ENCODE measurements at places on chromosomes 16 and 17.

- no peak for DNase-seq
Observed at GRCh38 chr16:87057951-87058560, 259.1 kb downstream of the C16orf95 start.

GRCh38 chr17:42275527-42276358, 448 bp downstream of the STAT5B start:
- DNase-seq, result no peak

- DNase-seq, result no peak
Observed at GRCh38 chr16:85970738-85971137, 71.8 kb downstream of the IRF8 start.

DNA sequence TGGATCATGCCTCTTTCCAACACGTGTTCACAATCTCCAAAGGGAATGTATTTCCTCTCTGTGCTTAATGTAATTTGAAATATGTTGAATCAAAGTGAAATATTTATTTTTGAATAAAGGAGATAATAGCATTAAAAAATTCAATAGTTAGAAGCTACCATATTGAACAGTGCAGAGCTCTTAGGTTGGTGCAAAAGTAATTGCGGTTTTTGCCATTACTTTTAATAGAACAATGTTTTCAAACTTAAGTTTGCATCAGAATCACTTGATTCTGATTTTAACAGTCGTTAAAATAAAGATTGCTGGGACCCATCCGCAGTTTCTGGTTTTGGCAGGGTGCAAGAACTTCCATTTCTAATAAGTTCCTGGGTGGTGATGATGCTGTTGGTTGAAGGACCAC, 10.0 kb upstream of the MEIOC start:
- DNase-seq, result no peak

DNA sequence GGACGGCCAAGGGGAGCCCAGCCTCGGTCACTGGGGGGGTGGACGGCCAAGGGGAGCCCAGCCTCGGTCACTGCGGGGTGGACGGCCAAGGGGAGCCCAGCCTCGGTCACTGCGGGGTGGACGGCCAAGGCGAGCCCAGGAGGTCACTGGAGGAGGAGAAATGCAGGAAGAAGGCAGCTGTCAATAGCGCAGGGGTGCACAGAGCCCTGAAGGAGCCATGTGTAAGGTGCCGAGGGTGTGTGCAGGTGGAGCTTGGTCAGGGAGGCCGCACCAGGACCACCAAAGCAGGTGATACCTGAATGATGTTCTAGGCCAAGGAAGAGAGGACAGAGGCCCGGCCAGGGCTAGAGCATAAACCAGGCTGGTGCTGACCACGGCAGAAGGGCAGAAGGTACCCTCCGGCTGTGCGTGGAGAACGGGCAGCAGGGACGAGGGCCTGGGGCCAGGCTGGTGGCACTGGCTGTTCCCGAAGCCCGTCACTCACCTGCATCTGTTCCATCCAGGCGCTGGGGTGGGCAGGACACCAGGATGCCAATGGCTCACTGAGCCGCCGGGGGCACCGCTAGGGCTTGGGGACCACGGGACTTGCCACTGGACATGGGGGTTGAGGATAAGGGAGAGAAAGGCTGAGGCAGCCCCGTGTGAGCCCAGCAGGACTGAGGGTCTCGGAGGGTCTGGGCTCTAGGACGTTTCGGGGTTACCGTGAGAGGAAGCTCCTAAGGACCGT, 5.9 kb upstream of the CCDC57 start:
- DNase-seq, result no peak

- no peak for DNase-seq
Observed at GRCh38 chr16:58699151-58699550, 14.6 kb upstream of the SLC38A7 start.

DNA sequence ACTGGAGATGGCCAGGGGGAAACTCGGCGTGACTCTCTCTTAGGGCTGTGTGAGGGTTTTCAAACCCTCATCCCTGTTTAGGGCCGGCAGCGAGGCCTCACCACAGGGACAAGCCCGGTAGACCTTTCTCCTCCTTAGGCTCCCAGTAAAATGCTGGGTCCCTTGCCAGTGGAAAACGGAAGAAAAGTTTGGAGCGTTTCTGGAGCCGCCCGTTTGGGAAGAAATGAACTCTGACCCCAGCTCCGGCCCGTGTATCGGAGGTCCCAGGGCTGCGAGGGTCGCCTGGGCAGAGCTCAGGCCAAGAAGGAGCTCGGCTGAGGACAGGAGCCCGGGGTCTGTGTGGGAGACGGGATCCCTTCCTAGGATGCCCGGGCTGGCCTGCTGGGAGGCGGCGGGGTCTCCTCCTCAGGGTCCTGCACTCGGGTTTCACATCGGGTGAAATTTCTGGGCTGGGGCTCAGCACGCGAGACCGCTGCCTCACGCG, 23.2 kb downstream of the ZNF213 start:
- no peak for DNase-seq

DNA sequence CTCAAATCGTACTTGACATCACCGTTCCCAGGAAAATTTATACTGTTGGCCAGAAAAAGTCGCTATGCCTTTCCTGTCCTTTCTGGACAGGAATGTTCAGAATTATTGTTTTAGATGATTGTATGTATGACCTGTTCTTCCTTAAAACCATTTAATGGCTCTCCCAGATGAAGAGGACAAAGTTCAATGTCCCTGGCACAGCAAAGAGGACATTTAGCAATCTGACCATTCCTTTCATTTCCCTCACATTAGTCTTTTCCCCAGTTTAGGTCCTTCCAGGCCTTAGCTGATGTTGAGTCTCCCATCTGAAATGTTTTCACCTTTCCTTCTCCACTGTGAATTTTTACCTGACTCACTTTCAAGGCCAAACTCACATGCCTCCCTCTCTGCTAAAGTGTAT, 938.9 kb downstream of the CDH11 start:
- no peak for DNase-seq

DNA sequence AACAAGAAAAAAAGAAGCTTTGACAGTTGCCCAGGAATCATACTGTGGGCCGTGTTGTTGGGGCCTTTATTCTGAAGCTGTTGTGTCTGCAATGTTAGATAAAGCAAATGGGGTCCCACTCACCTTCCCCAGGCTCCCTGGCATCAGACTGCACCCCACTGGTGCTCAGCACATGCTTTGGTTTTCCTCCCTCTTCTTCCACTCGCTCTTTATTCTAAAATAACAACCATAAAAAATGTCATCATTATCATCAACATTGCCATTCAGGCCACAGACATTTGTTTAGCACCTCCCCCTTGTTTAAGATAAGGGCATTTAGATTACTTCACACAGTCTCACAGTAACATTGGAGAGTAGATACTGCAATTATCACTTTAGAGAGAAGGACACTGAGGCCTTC, 8.2 kb downstream of the MYLK3 start:
- no peak for DNase-seq

GRCh38 chr17:71068408-71068750, 899.0 kb downstream of the KCNJ2 start:
- no peak for DNase-seq

GRCh38 chr16:17633181-17633951, 162.6 kb upstream of the XYLT1 start:
- DNase-seq, result no peak

- DNase-seq, result peak; percentile 58
Observed at GRCh38 chr16:81511371-81511770, 66.8 kb downstream of the CMIP start.

GRCh38 chr17:81035521-81036196, 708 bp downstream of the BAIAP2 start:
- DNase-seq, result no peak

DNA sequence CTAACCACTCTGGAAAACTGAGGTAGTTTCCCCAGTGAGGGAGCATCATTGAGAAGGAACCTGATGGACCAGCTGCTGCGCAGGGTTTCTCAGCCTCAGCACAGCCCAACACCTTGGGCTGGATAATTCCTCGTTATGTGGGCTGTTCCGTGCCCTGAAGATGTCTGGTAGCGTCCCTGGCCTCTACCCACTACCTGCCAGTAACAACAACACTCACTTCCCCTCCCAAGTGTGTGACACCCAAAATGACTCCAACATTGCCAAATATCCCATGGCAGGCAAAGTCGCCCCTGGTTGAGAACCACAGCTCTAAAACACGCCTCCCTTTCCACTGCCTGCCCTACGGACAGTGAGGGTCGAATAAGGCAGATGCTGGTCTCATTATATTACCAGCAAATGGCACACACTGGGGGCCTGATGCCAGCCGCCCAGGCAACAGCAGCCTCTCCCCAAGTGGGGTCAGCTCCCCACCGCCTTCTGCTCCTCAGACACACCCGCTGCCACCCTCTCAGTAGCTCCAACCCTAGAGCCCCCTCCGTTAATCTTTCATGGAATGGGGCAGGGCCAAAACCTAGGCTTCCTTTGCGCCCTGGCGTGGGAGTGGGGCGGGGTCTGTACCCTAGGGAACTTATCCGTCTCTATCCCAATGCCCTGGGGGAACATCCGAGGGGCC, 1.0 kb downstream of the RHBDF2 start:
- DNase-seq, result no peak

- no peak for DNase-seq
Observed at GRCh38 chr16:13154799-13155198, 253.4 kb downstream of the SHISA9 start.

DNA sequence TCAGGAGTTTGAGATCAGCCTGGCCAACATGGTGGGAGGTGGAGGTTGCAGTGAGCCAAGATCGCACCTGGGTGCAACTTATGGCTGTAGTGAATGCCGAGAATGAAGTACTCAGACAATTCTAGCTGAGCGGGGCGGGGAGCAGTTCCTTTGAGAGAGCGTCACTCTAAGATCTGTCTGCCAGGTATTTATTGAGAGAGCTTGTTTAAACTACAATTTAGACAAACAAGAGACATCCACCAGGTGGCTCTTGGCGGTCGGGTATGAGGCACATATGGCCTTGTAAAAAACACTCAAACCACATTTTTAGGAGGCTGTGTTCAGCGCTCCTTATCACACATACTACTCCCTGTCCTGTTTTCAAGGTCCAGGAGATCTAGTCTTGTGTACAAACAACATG, 40.6 kb upstream of the CDH1 start:
- no peak for DNase-seq

DNA sequence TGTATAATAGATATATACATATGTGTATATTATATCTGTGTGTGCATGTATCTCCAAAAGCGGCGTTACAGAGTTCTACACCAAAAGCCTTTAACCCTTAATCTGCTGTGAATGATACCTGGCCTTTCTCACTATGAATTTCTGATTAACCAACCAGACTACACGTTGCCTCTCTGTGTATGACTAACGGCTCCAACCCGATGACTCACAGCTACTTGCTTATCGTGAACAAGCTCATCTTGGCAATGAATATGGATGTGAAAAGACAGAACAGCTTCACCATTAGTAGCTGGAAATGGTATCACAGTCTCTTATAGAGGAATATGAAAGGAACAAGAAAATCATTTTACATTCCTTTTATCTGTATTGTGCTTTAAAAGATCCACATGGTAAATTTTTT, 23.8 kb upstream of the ARHGAP44 start:
- DNase-seq, result peak; percentile 40

DNA sequence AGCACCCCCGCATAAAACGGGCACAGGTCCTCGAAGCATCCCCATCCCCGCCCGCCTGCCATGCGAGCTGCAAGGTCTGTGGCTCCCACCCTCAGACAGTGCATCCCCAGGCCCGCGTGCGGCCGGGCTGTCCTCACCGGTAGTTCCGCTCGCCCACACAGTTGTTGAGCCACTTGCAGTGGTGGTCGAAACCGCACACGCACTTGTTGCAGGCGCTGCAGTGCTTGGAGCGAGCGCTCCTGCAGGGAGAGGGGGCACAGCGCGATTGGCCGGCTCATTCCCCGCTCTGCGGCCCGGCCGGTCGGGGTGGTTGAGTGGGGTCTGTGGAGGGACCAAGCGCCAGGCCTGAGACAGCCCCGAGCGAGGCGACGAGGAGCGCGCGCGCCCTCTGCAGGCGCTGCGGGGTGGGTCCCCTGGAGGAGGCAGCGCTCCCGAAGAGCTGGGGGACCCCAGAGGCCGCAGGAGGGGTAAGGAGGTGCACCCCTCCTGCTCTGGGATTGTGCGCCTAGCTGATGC, 6.0 kb upstream of the TPPP3 start:
- DNase-seq, result no peak

- DNase-seq, result no peak
Observed at GRCh38 chr16:64434526-64435069, 687.3 kb downstream of the CDH11 start.

GRCh38 chr17:16569358-16569712, 331 bp upstream of the ZNF287 start:
- DNase-seq, result no peak

GRCh38 chr17:75031972-75032719, 14.6 kb downstream of the ATP5PD start:
- DNase-seq, result peak; percentile 40

- no peak for DNase-seq
Observed at GRCh38 chr17:38674014-38674748, 576 bp downstream of the EPOP start.

- no peak for DNase-seq
Observed at GRCh38 chr17:7290166-7290565, 4.3 kb downstream of the YBX2 start.

GRCh38 chr16:4613636-4614570, 785 bp downstream of the UBALD1 start:
- DNase-seq, result no peak

DNA sequence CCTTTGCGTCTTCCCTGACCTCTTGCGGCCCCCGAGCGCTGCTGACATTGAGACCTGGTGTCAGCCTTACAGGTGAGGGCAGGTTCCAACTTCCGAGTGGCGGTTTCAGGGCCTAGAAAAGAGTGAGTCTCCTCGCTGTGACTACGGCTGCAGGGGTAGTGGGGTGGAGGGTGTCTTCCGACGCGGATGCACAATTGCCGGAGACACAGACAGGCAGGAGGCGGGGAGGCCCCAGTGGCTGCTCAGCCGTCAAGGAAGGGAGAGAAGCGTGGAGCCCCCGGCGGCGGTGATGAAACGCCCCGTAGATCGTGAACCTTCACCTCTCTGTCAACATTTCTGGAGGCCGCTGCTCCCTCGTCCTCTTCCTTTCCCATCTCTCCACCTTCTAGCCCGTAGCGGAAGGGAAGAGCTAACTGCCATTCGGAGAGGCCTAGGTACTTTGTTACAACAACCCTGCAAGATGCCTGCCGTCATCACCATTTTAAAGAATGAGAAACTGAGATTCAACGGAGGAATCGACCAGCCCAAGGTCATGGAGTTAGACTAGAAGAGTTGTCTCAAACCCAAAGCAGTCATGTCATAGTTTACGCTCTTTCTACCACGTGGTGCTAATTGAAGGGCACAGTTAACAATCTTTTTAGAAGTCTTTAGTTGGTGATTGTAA, 485 bp downstream of the DNAJA3 start:
- DNase-seq, result no peak

- DNase-seq, result no peak
Observed at GRCh38 chr17:35241520-35241919, 1.4 kb upstream of the SLFN5 start.

- no peak for DNase-seq
Observed at GRCh38 chr16:19520861-19521331, 1.0 kb downstream of the GDE1 start.

DNA sequence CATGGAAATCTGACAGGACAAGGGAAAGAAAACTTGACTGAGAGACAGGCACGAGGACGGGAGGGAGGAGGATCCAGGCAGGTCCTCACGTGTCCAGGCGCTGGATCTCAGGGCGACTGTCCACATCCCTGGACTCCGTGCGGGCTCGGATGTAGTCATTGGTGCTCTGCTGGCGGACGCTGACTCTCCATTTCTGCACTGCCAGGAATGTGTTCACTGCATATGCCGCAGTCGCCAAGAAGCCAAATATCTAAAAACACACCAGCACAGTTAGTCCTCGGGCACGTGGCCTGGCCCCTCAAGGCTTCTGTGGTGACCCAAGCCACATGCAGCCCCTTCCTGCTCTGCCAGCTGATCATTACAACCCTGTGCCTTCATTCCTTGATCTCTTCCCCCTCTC, 17.5 kb downstream of the CMTM3 start:
- DNase-seq, result no peak
